ENCODE measurements at places on chromosomes 4 and X. TPM values are rescaled to one million over a fixed set of nuclear protein-coding genes. Genes with fewer than 3 reads are reported as not detected.

Gene DCUN1D4
- total RNA-seq = 58.6 TPM

Gene FGD1
- total RNA-seq = 9.5 TPM

Gene ERAS
- total RNA-seq = not detected

Gene SLIT2
- total RNA-seq = 34.0 TPM

Gene IL15
- total RNA-seq = 8.3 TPM

Gene CACNA1F
- not detected for total RNA-seq

Gene ARX
- total RNA-seq = not detected

Gene CT45A7
- not detected for total RNA-seq

Gene IBSP
- total RNA-seq = not detected

Gene RPL10
- total RNA-seq = 3,679 TPM

Gene LRCH2
- 19.7 TPM for total RNA-seq

Gene SOWAHB
- total RNA-seq = 0.05 TPM

Gene FSTL5
- total RNA-seq = 0.05 TPM

Gene ADGRL3
- total RNA-seq = 0.32 TPM

Gene AADAT
- 5.4 TPM for total RNA-seq

Gene PPARGC1A
- total RNA-seq = not detected

Gene AMOT
- total RNA-seq = 5.0 TPM

Gene ZNF185
- 2.4 TPM for total RNA-seq

Gene ATP5ME
- 39.6 TPM for total RNA-seq

Gene ZCCHC18
- total RNA-seq = 0.30 TPM

Gene PNMA6A
- total RNA-seq = 3.9 TPM

Gene NAT8L
- total RNA-seq = 0.30 TPM

Gene CEP135
- total RNA-seq = 8.3 TPM

Gene MAGEA12
- total RNA-seq = not detected

Gene ZDHHC15
- not detected for total RNA-seq

Gene PFKFB1
- not detected for total RNA-seq

Gene SLC4A4
- total RNA-seq = 22.0 TPM

Gene PDS5A
- 49.0 TPM for total RNA-seq

Gene SOD3
- total RNA-seq = 16.9 TPM

Gene PPP1R2C
- total RNA-seq = not detected

Gene SPACA5
- not detected for total RNA-seq

Gene PRDM8
- total RNA-seq = 11.9 TPM

Gene CASK
- 116 TPM for total RNA-seq

Gene EMCN
- not detected for total RNA-seq

Gene HS3ST1
- total RNA-seq = under 0.01 TPM

Gene PAGE5
- not detected for total RNA-seq

Gene NUDT10
- total RNA-seq = 2.1 TPM

Gene FREM3
- total RNA-seq = not detected

Gene PI4K2B
- 18.7 TPM for total RNA-seq

Gene VCX2
- not detected for total RNA-seq

Gene DGKK
- not detected for total RNA-seq

Gene TCEAL7
- total RNA-seq = 15.9 TPM

Gene MUC7
- total RNA-seq = not detected

Gene NPNT
- 0.30 TPM for total RNA-seq
